ENCODE measurements at places on chromosomes 4 and X.

- DNase-seq = no peak
Observed at GRCh38 chrX:18719852-18720251, 12.4 kb downstream of the PPEF1 start.

GRCh38 chr4:150964754-150965153 is 50.3 kb downstream of the LRBA start:
- no peak for DNase-seq

DNA sequence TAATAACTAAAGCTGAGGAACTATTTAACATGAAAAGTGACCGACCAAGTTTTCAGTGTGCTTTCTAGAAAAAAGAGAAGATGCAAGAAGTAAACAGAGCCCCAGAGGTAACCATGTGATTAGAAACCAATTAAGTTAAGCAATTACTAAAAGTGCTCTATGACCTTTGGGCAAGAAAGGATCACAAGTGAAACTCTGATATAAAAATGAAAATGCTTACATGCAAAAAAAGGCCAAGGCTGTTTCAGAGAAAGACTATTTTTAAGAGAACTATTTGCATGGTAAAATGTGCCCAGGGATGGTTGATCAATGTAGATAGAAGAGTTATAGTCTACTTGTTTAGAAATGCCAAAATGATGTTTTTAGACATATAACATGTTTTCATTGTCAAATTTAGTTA is 22.0 kb downstream of the KLHL15 start:
- DNase-seq = no peak

DNA sequence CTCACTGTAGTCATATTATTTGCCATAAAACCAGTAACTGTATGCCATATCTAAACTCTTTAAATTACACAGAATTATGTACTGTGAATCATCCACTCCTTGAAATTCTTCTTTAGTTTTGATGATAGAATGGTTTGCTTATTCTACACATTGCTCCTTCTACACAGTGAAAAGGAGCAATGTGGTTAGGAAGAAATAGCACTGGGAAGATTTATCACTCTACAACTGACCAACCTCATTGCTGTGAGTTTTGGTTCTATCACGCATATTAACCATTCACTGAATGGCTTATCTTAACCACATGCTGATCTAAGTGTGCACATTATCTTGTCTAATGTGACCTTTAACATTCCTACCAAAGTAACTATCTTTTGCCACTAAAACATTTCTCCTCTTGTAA is 415.7 kb upstream of the NDST4 start:
- no peak for DNase-seq

DNA sequence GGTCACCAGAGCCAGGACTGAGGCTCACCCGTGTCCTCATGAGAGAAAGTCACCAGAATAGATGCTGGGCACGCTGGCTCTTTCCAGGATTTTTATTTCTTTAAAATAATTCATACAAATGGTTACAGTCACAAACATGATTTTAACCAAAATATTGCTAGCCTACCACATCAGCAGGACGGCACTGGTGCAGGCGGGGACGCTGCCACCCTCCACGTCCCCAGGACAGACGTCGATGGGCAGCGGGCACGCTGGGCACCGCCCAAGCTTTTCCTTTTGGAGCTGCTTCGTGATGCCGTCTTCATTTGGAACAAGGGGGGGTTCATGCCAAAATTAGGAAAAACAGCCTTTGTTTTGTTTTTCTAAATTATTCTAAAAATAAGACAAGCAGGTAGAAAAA is 37.6 kb downstream of the CTBP1 start:
- DNase-seq = no peak

GRCh38 chr4:112266823-112267222 is 18.9 kb downstream of the TIFA start:
- DNase-seq = no peak

DNA sequence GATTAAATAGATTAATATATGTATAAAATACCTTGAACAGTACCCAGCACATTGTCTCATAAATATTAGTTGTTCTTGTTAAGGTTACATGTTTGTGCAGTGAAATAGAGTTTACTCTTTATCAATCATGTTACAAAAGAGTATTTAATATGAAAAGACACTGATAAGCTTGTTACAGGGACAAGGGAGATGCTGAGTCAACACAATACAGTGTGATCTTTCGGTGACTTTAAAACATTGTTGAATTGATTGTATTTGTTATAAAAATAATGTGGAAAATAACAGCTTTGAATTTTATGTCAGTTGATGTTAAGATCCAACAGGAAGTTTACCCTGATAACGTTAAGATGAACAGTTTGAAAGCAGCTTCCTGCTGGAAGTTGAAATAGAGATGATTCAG is 1.4 kb upstream of the WDR13 start:
- DNase-seq = no peak

DNA sequence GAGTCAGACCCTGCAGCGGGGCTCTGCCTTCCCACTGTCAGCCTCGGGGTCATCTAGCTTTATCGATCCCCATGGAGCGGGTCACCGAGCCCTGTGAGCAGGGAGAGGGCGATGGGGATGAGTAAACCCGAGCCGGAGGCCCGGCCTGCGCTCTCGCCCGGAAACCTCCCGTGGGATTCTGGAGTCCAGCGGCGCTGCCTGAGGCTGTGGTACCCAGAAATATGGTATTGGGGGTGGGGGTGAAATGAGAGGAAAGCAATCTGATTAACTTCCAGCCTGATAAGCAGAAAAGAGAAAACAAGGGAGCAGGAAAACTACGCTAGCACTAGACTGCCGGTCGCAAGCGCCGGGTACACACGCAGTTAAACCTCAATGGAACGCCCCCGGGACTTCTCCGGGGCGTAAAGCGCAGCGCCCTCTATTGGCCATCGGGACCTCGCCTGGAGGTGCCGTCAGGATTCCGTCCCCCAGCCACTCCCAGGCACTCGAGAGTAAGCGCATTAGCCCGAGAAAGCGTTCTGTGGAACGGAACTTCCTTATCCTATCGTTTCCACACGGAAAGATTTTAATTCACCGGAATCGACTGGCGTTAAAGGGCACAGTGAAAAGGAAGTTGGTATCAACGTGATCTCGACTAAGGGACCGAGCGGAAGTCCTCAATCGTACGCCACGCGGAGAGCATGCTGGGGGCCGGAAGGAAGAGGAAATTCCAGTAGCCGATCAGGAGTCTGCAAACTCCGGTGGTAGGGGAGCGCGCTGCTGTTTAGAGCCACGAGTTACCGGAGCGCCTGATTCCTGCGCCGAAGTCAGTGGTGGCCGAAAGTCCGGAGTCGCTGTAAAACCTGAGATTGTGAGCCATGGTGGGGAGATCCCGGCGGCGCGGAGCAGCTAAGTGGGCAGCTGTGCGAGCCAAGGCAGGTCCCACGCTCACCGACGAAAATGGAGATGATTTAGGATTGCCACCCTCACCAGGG is at the start of gene UTP3:
Gene UTP3, plus strand, starts transcription at position 712 of the 974 bp plus-strand sequence. Its CDS starts 146 bp downstream, at position 858.
- DNase-seq = peak; percentile 77

- DNase-seq = no peak
Observed at GRCh38 chrX:127726227-127726626, 326.0 kb downstream of the ACTRT1 start.

- peak; percentile 37 for DNase-seq
Observed at GRCh38 chr4:148443512-148444295, 1.5 kb upstream of the NR3C2 start.

DNA sequence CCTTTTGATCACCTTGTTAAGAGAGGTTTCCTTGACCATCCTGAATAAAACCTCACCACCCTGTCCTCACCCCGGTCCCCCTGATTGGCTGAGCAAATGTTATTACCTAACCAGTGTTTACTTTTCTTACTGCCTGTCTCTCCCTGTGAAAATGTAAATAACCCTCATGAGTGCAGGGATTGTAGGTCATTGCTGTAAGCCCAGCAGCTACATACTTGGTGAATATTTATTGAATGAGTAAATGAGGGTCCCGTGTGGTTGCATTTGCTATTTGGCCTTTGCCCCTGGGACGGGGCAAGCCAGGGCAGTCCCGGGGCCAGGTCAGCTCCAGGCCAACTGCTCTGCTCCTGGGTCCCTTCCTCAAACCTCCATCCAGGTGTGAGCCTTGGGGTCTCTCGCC is 55.5 kb upstream of the CLCN4 start:
- DNase-seq = no peak

Measured in GM20000 (cell line).